ENCODE measurements at places on chromosomes 13 and 19.

DNA sequence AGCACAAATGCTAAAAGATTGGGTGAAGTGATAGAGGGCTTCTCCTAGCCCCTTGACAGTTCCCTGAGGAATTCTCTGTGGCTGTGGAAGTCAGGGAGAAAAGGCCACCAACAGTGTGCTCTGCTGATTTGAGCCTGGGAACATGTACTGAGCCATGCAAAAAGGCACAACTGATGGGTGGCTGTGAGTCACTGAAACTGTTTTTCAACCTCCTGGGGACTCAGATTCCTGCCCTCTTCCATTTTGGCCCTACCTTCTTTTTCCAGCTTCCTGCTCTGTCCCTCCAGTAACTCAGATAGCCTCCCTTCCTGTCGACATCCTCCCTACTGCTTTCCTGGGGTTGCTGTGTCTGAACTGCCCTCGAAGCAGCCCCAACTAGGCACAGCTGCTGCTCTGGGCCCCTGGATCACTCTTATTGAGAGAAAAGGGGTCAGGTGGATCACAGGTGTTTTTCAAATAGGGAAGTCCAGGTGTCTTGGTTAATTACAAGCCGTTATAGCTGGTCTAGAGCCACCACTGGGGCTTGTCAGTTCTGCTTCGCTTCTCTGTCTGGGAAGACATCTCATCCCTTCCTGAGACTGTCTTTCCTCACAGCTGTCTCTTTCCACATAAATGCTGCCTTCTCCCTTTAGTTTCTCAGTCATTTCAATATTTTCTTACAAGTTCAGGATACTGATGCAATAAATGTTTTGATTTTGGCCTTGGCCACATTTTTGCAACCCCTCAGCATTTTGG, 13.7 kb downstream of the FAM124A start:
- DNase-seq: no peak

DNA sequence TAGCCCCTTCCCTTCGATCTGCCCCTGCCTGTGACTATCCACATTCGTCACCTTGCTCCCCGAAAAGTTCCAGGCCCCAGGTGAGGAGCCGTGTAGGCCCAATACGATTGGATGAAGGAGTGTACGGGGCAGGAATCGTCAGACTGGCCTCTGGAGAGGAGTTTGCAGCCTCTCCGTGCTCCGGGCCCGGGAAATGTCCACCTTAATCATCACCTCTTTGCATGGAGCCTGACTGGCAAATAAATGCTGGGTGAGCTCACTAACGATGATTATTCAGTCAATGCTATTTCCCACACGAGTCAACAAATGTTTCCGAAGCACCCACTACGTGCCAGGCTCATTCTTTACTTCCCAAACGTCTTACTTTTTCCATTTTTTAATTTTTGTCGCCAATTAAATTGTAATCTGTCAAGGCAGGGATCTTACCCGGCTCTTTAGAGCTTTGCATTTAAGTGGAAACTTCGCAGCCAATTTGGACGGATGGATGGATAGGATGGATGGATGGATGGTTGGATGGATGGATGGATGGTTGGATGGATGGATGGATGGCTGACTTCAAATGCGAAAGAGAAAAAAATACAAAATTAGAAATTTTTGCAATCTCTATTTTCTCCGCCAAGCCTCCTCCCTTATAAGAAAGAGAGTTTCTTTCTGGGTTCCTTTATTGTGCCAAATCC, 45.8 kb downstream of the TGDS start:
- no peak for DNase-seq

DNA sequence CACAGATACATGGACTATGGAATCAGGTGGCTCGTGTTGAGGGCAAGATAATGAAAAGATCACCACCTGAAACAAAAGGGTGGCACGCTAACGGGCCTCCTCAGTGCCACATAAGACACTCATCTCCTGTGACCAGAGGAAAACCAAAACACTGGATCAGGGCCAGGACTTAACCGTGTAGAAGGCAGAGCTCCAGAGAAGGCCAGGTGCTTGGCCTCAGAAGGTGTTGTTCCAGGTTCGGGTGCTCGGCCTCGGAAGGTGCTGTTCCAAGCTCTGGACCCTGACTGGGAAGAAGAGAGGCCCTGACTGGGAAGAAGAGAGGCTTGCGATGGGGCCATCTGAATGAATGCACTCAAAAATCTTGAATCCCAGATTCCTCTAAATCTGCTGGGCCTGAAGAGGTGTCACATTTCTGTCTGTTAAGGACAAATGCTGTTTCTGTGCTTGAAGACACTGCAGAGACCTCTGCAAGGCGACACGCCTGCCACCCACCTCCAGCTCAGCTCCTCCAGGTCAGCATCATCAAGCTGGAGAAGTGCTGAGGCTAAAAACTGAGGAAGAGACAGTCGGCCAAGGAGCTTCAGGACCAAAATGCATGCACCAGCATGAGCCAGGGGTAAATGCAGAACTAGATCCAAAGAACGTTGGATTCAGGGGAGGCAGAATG, 2.7 kb upstream of the RASA3 start:
- DNase-seq: no peak

DNA sequence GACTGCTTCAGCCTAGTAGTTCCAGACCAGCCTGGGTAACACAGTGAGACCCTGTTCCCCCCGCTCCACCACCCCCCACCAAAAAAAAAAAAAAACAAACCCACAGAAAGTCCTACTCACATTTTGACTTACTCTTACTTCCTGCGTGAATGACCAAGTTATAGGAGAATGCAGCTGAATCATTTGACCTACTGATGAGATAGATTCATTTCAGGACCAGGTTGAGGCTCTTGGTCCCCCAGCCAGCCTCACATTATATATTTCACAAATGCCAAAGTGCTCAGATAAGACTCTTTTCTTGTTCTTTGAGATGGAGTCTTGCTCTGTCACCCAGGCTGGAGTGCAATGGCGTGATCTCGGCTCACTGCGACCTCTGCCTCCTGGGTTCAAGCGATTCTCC, 70.2 kb downstream of the KLF5 start:
- DNase-seq: no peak

DNA sequence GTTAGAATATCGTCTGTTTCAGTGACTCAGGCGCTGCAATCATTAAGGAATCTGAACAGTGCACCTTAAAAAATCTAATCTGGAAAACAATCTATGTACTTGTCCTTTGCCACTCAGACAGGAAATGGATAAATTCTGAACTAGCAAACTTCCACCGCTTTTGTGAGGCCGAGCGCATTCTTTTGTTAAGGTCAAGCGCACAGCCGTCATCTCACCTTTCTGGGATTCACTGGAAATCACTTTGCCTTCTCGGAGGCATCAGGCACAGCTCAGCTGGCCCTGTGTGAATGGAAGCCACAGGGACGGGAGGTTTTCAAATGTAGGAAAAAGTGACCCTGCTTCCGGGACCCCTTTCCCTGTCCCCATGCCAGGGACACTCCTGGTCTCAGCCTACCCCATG, 28.2 kb upstream of the SPACA7 start:
- DNase-seq: no peak

- no peak for DNase-seq
Measured at GRCh38 chr13:100520936-100521850, 67.4 kb downstream of the GGACT start.

- no peak for DNase-seq
Measured at GRCh38 chr13:113967729-113968462, 6.0 kb downstream of the C13orf46 start.

- no peak for DNase-seq
Measured at GRCh38 chr19:30089086-30089665, 147.1 kb downstream of the URI1 start.

DNA sequence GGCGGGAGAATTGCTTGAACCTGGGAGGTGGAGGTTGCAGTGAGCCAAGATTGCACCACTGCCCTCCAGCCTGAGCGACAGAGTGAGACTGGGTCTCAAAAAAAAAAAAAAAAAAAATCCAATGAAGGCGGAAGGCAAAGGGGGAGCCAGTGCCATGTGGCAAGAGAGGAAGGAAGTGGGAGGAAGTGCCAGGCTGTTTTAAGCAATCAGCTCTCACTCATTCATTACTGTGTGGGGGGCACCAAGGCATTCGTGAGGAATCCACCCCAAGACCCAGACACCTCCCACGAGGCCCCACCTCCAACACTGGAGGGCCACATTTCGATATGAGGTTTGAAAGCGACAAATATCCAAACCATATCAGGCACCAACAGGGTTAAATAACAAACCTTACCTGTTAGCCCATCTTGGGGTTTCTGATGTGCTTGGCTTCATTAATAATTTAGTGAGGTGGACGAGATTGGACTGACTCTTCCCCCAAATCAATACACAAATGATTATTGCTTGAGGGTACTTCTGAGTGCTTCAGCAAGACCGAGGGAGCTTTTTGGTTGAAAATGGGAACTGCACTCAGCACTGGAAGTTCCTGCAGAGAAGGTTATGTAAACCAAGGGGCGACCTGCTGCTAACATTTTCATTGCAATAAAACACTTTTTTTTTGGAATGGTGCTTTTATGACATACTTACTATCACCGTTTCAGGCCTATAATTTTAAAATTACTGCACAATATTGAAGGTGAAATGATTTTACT, 7.5 kb upstream of the LRP3 start:
- DNase-seq: no peak

- DNase-seq: no peak
Measured at GRCh38 chr19:8038815-8039214, 13.7 kb upstream of the CCL25 start.

- no peak for DNase-seq
Measured at GRCh38 chr13:38204556-38204955, 145.1 kb upstream of the UFM1 start.

- DNase-seq: no peak
Measured at GRCh38 chr13:34420702-34421346, 521.2 kb upstream of the NBEA start.

DNA sequence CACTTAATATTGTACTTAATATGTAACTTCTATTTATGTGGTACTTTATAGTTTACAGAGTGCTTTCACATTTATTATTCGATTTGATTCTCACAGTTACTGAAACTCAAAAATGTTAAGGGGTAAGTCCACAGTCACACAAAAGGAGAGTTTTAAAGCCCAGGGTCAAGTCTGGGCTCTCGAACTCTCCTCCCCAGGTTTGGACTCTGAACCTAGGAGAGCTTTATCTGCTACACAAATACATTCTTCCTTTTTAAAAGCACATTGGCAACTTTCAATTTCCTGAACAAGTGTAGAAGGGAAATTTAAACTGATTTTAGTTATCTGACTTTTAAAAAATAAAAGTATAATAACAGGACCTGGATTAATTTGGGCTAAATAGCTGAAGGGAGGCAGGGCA, 139.2 kb downstream of the ZAR1L start:
- DNase-seq: no peak

GRCh38 chr13:25375727-25376358, 4.1 kb downstream of the ATP8A2 start:
- DNase-seq: peak; percentile 12

- DNase-seq: peak; percentile 60
Measured at GRCh38 chr19:2503521-2504109, 27.7 kb downstream of the GADD45B start.

DNA sequence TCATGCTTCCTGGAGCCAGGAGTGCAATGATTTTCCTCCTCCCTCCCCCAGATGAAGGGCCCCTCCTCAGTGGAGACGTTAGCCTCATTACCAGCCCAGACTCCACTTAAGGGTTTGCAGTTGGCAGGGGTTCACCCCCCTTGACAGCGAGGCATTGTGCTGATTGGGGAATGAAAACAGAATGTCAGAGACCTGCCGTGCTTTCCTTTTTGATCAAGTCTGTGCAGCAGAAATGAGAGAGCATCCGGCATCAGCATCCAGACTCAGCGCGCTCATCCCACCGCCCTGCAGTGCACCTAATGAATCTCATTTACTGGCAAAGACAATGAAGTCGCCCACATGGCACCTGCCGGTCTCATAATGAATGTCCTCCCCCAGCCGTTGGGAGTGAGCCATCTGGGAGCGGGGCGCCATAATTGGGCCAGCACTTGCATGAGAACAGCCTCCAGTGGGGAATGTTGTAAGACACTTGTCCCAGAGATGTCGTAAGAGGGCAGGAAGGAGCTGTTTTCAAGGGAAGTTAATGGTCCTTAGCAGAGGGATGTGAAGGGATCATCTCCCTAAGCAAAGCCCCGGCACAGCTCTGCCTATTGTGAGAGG, 98.3 kb upstream of the UQCRFS1 start:
- no peak for DNase-seq

DNA sequence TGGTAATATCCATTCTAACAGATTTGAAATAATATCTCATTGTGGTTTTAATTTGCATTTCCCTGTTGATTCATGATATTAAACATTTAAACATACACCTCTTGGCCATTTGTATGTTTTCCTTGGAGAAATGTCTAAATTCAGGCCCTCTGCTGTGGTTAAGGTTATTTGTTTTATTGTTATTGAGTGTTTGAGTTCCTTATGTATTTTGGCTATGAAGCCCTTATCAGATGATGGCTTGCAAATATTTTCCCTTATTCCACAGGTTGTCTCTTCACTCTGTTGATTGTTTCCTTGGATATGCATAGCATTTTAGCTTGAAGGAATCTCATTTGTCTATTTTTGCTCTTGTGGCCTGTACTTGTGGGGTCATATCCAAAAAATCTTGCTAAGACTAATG, 303.6 kb downstream of the GPC5 start:
- DNase-seq: no peak

DNA sequence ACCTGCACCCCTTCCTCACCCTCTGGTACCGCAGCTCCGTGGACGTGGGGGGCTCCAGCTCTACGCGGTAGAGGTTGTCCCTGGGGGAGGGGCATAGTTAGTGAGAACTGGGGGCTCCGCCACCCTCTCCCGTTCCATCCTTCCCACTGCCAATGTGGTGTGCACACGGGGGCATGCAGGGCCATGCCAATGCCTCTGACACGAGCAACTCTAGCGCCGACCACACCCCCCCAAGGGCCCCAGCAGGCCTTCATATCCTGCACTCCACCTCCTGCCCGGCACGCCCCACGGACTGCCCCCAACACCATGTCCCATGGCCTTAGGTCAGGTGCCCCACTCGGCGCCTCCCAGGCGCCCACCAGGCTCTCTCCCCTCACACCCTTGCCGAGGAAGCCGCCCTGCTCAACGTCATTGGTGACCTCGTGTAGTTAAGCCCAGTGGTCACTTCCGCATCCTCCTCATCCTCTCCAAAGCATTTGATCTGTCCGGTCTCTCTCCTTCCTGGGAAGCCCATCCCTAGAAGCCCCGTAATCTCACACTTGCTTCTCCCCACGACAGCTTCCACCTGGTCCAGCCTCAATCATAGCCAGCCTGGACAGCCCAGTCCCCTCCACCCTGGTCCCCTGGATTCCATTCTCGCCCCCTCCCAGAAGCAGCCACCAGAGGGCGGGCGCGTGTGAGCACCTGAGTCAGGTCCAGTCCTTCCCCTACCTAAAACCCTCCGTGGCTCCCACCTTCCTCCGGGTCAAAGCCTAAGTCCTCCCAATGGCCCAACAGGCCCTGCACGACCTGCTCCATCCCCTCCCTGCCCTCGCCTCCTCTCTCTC, 2.1 kb downstream of the SEMA6B start:
- no peak for DNase-seq

- no peak for DNase-seq
Measured at GRCh38 chr13:52783943-52784342, 44.3 kb upstream of the CNMD start.

Measured in fibroblast of skin of left quadriceps (primary cell).